ENCODE measurements at places on chromosomes 6 and 20.
A peak's percentile ranks its signal among the peaks of the same experiment; 100 is the strongest.

GRCh38 chr6:32792901-32793435, 23.8 kb downstream of the HLA-DOB start:
- no peak for DNase-seq

DNA sequence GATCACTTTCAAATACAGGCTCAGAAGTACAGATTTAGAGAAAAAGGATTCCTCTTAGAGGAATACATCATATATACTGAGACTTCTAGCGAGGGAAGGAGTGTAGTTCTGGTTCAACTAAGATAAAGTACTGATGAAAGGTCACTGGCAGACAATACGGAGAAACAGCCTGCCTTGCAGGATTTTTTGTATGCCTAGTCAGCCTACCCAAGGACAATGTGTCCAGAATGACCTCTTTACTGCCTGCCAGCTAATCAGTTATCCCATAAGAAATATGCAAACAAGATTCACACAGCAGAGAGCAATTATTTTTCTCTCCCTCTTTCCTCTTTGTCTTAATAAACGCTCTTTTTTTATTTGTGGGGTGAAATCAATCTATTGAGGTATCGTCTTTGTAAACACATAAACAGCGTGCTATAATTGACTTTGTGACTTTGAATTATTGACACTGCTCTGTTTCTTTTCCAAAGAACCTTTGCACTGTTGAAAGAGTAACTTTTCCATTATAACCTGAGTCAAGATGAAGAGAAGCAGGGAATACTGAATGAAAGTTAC, 1.4 kb upstream of the TSPYL4 start:
- no peak for DNase-seq

GRCh38 chr20:57066126-57066900, 200.1 kb downstream of the BMP7 start:
- DNase-seq = no peak

- no peak for DNase-seq
These were observed 141.1 kb downstream of the CEP57L1 start for GRCh38 chr6:109236115-109237076.

DNA sequence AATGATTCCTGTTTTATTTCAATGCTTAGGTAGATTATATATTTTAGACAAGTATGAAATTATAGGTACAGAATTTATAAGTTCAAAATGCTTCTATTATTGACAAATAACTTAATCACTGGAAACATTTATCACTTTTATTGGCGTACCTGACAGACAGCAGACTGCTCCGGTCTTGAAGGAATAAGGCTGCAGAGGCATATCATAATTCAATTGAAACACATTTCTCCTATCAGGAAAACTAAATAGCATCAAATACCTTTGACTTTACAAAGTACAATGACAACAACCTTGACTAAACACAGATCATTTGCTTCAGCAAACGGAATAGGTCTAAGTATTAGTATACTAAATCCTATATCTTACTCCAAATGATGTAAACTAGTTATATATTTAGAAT, 91.3 kb downstream of the GRIK2 start:
- no peak for DNase-seq

GRCh38 chr6:159904497-159904911, 13.7 kb downstream of the MAS1 start:
- DNase-seq = no peak

DNA sequence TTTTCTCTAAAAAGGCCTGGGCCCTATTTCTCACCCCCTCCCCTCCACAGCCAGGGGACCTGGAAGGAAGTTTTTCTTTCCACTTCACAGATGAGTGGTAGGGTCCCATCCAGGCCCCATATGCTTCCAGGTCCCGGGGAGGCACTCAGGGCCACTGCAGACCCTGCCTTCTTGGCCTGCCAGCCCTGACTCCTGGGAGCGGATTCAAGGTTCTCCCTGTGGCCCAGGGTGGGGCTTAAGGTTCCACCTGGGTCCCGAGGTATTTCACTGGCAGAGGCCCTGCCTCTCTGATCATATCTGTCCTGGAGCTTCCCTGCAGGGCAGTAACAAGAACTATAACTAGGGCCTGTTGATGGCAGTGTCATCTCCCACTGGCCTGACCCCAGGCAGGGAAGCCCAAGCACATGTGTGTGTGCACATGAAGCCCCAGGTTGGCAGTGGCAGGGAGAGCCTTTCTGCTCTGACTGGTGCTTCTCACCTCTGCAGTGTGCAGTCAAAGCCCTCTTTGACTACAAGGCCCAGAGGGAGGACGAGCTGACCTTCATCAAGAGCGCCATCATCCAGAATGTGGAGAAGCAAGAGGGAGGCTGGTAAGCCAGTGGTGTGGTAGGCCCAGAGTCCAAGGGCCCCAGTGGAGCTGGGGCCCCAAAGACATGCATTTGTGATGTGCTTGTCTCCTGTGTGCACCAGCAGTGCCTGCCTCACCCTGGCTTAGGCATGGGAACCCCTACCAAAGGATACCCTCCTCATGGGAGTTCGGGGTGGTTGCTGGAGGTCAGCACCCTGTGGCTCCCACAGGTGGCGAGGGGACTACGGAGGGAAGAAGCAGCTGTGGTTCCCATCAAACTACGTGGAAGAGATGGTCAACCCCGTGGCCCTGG, 31.2 kb downstream of the PLCG1 start:
- DNase-seq = no peak

DNA sequence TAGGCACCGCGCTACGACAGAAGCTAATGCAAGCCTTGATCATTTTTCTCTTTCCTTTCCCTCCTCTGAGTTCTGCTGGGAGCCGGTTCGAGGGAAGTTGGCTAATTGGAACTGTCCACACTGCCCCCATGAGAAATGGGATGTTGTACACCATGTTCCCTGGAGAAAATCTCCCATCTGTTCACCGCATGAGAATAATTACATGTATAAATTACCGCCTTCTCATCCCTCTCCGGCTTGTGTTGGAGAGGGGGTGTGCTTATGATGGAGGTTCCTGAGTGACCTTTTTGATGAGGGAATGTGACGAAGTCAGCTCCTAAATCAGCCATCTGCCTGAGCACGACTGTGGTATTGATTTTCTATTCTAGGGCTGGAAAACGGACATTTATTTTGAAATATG, 320.2 kb upstream of the SULF2 start:
- DNase-seq = no peak

DNA sequence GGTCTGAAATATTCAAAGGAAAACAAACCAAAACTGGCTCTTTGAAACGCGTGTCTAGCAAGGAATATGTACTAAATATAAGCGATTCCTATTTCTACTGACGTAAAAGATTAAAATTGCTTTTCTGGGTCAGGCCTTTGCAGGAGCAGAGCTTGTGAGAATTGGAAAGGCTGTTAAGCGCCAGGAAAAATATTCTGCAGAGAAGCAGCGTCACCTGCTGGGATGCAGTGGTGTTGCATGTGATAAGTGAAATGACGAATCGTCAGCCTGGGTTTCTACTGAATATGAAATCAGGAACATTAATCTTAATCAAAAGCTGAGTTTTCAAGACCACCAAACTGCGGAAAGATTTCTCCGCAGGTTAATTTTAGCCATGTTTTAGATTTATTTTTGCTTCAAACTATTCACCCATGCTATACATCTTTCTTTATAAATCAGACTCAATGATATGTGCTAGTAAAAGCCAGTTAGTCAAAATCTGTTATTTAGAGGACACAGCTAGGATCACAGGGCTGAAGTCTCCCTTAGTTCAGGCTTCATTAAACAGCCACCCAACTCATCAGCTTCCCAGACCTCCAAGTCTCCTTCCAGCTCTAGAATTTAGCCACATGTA, 67.4 kb downstream of the ALDH8A1 start:
- peak; percentile 60 for DNase-seq

GRCh38 chr6:142702501-142703460, 242.2 kb downstream of the HIVEP2 start:
- no peak for DNase-seq

- peak; percentile 33 for DNase-seq
These were observed 584.7 kb upstream of the SLC35B3 start for GRCh38 chr6:9020001-9020400.

DNA sequence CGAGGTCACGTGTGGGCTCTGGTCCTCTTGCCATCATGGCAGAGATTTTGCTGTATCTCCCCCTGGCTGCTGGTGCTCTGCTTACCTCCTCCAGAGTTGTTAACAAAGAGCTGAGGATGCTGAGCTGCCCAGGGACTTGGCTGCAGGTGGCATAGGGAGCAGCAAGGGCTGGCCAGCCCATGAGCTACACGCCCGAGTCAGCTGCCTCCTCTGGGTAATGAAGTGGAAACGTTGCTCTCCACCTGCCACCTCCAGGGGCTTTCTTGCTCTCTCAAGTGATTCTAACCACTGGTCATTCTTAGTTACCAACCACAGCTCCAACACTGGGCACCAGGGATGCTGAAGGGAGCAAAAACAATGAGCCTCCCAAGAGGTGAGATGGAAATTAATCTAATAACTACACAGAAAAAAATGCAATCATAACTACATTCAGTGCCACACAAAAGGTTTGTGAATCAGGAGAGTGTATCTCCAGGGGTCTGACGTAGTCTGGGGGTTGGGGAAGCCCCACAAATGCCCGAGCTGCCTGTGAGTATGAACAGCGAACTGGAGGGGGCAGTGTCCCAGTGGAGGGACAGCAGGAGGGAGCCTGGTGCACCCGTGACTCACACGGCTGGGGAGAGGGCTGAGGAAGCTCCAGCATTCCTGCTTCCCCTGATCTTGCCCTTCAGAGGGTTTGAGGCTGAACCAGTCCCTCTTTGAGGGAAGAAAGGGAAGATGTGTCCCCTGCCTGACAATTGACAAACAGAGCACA, 78.7 kb downstream of the CDH26 start:
- no peak for DNase-seq

DNA sequence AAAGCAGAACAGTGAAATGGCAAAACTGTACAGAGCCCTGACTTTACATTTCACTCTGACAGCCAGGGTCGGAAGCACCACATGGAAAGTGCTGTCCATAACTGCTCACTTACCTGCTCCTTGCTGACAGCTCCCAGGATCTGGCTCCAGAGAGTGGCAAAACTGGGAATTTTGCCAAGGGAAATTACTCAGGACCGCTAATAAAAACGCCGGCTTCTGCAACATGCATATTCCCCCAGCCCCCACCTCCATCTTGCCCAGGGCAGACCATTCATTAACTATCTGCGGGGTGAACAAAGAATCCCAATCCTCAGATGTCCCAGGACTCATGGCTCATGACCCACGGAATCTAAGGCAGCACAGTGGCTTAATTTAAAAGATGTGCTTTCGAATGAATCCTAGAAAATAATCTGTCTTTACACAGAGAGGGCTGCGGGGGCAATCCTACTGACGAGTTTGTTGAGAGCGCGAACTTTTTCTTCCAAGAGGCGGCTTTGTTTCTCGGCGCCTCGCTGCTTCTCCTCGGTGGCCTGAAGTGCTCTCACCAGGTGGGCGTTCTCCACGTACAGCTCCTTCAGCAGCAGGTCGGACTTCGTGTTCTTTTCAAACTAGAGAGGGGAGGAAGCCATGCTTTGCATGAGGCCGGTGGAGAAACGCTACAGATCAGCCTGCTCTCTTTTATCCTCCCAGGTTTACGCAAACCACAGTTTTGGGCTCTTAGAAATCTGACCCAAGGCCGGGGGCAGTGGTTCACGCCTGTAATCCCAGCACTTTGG, 45.8 kb downstream of the GINS1 start:
- DNase-seq = no peak

DNA sequence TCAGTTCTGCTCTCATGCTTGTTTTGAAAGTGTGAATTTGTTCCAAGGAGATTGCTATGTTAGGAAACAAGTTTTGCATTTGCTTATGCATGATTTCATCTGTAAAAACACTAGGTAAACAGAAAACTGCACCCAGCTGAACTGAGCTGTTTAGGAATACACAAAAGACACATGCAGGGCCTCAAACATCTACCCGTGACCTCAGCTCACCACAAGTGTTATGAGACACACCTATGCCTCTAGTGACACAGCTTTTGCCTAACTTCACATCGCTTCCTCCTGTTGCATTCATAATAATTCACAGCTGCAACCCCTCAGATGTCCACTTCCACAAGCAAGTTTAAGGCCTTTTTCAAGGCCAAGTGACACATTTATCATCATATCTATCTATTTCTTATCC, 98.0 kb upstream of the SLC24A3 start:
- DNase-seq = no peak

- no peak for DNase-seq
These were observed 135.4 kb downstream of the CDC5L start for GRCh38 chr6:44522871-44523270.

DNA sequence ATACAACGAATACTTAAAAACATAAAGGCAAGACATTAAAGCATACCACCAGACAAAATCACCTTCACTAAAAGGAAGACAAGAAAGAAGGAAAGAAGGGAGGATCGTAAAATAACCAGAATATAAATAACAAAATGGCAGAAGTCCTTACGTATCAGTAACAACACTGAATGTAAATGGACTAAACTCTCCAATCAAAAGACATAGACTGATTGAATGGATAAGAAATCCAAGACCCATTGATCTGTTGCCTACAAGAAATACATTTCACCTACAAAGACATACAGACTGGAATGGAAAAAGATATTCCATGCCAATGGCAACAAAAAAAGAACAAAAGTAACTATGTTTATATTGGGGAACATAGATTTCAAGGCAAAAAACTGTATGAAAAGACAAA, 74.1 kb downstream of the LMBRD1 start:
- DNase-seq = no peak

DNA sequence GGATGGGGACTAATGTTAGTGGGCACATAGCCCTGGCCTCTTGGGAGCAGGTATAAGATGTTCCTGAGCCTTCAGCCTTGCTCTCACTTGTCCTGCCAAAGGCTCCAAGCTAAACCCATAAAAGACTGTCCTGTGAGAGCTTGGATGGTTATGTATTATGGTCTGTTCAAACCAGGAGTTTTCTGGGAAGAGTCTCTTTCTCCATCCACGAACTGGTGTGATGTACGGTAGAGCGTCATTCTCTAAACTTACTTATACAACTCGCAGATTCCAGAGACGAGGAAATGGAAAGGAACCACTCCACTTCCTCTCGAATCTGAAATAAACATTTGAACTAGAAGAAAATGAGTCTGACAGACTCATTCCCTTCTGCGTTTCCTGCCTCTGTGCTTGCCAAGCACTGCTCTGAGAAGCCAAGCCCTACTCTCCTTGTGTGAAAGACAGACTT, 5.3 kb downstream of the SOBP start:
- no peak for DNase-seq

- no peak for DNase-seq
These were observed 33.3 kb downstream of the PDRG1 start for GRCh38 chr20:31918466-31919105.

DNA sequence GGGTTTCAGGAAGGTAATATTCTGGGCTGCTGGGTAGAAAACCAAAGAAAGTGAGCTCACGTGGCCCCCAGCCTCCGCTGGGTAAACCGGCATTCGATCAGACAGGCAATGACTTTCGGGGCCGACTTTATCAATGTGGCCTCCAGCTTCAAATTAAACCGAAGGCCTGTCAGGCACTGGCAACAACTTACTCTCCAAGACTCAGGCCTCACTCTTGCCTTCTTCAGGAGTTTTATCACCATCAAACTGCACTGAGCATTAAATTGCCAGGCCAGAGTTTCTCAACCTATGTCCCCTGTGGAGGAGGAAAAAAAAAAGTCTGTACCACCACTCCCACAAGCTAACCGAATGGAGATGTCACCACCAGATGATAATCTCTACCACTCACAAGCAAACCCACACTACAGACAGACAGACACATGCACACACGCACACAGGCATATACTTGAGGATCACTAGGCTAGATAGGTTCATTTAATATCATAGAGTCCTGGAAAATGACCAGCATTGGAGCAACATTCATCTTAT, 1.1 kb upstream of the MBOAT1 start:
- DNase-seq = no peak

GRCh38 chr6:152474354-152474753, 162.8 kb downstream of the SYNE1 start:
- DNase-seq = no peak

Measured in HS-5 (cell line).